Urothelium cell line (cell line): ENCODE measurements at places on chromosomes 5 and 9.

DNA sequence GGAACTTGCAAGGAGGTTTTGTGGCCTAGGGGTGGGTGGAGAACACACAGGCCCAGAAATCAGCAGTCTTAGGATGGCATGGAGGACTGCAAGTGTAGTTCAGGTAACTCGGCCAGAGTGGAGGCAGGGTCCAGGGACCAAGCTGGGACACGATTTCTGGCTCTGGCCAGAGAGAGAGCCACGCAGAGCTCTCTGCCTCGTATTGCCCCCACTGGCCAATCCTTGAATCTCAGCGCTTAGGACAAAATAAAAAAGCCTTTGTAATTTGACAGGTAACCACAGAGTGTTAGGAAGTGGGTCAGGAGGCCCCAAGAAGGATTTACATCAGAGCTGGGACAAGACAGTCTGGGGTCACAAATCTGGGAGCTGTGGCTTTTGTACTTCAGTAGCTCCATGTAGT, 11.7 kb downstream of the MAP3K1 start:
- DNase-seq, result peak; percentile 37

DNA sequence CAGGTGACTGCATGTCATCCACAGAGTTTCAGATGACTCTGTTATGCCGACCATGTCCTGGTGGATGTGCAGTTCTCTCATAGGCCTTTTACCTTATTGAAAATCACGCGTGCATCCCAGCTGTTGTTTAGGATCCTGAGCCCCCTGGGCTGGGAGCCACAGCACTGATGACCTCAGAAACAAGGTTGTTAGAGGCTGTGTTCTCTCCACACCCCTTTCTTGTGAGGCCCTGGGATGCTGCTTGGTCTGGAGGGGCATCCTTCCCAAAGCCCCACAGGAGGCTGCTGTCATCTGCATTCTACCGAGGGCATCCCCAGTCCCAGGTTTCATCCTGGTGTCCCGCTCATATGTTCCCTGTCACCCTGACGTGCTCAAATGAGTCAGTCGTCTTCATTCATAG, 76.5 kb upstream of the IRX4 start:
- DNase-seq, result no peak

DNA sequence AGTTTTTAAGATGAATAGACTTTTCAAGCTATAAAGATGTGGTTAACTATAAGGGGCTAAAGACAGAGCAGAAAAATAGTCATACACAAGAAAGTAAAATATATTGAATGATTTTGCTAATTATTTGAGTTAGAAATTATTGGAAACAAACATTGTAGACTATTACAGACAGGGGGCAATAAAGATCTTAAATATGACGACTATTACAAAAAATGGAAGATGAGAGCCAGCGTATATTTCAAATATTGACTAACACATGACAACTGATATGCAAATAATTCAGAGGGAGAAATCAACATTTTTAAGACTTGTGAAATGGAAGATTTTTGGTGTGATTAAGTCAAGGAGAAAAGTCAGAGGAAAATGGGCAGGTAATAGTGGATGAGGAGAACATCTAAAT, 520.2 kb upstream of the NUDT12 start:
- no peak for DNase-seq

DNA sequence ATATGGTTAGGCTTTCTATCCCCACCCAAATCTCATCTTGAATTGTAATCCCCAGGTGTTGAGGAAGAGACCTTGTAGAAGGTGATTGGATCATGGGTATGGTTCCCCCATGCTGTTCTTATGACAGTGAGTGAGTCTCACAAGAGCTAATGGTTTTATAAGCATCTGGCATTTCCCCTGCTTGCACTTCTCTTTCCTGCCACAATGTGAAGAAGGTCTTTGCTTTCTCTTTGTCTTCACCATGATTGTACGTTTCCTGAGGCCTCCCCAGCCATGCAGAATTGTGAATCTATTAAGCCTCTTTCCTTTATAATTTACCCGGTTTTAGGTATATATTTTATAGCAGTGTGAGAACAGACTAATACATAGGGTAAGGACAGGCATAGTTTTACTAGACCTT, 334.5 kb downstream of the TLR4 start:
- DNase-seq, result no peak

DNA sequence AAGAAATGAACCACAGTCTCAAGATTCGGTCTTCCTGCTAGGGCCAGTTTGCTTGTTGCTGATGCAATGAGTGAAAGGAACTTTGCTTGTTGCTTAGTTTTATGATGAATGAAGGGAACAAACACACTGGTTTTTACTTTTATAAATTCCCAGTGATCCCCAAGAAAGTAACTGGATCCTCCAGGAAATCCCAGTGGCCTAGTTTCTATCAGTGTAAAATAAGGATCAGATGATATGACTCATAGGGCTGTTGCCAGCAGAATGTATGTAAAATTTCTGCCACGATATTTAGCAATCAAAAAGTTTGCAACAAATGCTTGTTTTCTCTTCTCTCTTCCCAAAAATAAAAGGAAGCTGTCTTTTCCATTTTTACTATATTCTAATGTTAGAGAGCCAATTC, 160.1 kb upstream of the CDKN2B start:
- no peak for DNase-seq

DNA sequence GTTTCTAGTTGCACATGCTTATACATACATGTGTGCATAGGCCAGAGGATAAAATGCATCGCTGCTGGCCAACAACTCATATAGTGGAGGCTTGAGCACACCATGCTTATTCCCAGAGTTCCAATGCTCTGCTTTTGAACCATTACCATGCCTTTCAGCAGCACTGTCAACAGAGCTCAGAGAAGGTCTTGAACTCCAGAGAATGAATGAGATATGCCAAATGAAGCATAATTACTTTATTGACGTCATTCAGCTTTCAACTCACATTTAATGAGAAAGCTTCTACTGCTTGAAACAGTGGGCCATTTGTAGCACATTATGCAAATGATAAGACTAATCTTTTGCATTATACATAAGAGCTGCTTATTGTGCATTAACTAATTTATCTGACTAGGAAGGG, 765.3 kb upstream of the GRAMD2B start:
- DNase-seq, result no peak

DNA sequence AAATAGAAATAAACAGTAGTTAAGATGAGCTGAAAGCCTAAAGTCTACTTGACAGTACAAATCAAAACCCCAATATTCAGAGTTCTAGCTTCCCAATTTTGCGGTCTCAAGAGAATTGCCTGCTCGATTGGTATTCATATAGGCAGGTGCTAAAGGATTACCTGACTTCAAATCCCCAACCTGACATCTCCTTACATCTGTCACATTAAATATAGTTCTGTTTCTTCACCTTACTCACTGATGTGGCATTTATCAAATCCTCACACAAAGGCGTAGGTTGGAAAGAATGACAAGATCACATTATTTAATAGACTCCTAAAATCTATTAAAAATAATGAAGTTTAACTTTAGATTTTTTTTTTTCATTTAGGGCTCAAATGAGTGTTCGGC, 72.8 kb upstream of the ANKH start:
- no peak for DNase-seq

GRCh38 chr9:114742947-114743346, 61.0 kb upstream of the TEX48 start:
- no peak for DNase-seq
